ENCODE measurements at places on chromosomes 1 and 21.

GRCh38 chr1:28458237-28459228 lies 47.3 kb upstream of the RCC1 start:
- no peak for DNase-seq

- DNase-seq = no peak
Measured at GRCh38 chr1:32179193-32179442, 357 bp upstream of the TXLNA start.

DNA sequence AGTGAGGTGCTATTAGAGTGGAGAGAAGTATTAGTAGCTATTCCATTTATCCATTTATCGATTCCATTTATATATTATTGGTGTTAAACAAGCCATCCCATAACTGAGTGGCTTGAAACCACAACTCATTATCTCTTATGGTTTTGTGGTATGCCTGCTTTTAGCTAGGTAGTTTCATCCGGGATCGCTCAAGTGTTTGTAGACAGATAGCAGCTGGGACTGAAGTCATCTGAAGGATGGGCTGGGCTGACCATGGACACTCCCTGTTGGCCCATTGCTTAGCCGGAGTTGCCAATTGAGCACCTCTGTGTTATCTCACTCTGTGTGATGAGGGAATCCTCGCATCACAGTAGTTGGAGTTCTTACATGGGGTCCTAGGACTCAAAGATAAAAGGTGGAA lies 622.5 kb downstream of the PLA2G4A start:
- DNase-seq = no peak

DNA sequence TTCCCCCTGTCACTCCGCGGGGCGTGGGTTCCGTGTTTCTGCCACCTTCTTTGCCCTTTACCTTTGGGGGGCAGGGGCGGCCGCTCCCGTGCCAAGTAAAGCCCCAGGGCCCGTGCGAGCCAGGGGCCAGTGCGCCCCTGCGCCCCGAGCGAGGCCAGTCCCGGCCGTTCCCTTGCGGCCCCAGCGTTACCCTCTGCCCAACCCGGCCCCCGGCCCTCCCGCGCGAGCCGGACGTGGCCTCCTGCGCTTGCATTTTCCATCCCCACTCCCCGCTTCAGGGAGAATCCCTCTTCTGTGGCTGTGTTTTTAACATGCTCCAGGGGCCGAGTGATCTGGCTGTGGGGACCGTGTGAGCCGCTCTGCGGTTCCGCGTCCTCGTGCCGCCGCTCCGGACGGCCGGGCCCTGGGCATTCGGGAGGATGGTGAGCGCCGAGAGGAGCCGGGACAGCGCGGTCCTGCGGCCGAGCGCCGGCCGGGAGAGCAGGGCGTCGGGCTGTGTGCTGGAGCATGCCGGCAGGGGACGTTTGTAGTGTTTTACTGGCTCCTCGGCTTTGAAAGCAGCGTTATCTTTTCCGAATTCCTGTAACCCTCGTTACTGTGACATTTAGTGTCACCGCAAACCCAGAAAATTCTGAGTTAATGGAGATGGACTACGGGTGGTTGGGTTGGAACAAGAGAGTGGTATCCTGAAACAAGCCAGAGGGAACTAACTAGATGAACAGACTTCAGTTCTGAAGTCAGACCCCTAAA lies 1.0 kb downstream of the GALNT2 start:
- DNase-seq = no peak

DNA sequence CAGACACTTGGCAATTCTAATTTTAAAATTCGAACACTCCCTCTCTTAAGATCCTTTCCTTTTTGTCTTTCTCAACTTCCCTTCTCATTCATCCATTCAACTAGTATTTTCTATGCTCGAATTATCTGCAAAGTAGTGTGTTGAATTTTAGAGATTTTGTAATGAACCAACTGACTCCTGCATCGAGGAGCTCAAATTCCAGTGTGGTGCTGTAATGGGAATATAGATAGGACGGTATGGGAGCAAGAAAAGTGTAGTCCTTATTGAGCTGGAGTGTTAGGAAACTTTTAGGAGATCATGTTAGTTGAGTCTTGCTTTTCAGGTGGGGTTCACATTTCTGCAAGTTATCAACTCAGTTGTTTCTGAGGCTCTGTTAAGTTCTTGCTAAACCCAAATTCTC lies 897.5 kb downstream of the TTLL7 start:
- no peak for DNase-seq

DNA sequence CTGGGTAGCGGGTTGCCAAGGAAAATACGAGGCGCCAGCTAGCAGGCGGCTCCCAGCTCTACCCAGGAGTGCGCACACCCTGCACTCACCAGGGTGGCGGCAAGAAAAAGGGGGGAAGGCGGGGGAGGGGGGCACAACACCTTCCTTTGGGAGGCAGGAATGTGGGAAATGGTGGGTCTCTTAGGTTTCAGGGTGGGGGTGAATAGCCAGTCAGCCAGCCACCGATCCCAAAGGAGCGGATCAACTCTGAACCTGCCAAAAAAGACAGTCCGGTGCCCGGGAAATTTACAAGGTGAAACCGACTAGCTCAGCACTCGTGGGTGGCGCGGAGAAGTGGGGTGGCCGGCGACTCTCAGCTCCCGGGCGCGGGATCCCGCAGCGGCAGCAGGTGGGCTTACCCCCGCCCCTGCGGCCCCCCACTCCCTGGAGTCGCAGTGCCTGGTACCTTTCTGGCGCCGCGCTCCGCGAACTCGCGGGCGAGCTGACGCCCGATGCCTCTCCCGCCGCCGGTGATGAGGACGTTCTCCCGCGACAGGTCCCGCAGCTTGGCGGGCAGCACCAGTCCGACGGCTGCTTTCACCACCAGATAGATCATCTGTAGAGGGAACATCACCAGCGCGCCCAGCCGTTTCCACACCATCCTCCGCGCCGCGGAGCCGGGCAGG lies 1.2 kb downstream of the DHRS3 start:
- no peak for DNase-seq

DNA sequence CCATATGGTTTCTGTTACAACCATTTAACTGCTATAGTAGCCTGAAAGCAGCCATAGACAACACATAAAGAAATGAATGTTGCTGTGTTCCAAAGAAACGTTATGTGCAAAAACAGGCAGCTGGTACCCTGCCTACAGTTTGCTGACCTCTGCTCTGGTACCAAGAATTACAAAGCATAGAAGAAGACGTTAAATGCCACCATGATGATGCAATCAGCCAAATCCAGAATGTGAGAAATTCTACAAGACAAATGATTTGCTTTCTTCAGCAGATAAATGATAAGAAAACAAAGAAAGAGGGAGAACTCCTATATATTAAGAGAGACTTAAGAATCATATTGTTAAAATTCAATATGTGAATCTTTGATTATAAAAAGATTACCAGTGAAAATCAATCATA lies 97.8 kb upstream of the PDE4B start:
- DNase-seq = no peak

- DNase-seq = no peak
Measured at GRCh38 chr21:34202553-34203372, 129.4 kb downstream of the MRPS6 start.

GRCh38 chr1:60386249-60386648 lies 312.7 kb upstream of the C1orf87 start:
- no peak for DNase-seq

DNA sequence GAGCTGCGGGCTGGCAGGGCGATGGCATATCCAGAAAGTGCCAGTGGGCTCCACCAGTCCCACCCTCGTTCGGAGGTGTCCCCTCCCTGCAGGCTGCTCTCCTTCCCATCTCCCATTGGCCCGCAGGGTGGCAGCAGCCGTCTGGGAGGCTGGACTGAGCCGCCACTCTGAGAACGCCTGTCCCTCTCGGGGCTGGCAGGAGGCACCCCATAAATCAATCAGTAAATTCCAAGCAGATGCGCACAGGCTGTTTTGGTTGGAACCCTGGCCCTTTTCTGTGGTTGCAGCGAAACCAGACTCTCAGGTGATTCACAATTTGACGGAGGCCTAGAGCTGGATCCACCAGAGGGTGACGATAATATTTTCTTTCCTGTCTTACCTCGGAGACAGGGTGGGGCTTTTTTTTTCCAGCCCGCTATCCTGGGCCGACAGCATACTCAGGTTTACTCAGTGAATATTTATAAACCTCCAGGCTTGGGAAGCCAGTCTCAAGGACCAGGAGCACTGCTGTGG lies 99.7 kb downstream of the GLIS1 start:
- DNase-seq = no peak

DNA sequence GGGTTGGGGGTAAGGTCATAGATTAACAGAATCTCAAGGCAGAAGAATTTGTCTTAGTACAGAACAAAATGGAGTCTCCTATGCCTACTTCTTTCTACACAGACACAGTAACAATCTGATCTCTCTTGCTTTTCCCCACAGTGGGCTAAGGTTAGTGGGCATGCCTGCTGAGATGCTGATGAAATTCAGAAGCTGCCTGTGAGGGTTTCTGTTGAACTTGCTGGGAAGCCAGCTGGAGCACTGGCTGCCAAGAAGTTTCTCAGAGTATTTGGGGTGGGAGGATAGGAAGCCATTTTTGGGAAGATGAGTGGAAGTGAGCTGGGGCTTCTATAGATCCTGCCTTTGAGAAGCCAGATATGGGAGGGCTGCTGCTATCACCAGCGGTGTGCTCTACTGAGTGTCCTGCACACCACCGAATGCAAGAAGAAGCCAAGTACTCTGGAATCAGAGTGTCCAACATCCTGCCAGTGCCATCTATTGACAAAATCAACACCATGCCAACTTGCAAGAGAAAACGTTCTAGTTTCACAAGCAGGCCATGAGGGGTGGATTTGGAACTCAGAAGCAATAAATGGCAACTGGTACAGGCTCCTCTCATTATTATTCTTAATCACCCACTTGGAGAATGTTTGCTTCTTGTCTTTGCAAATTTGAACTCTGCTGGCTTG lies 102.7 kb downstream of the PTPRU start:
- no peak for DNase-seq

- DNase-seq = no peak
Measured at GRCh38 chr21:38680401-38680800, 125.3 kb upstream of the ETS2 start.

DNA sequence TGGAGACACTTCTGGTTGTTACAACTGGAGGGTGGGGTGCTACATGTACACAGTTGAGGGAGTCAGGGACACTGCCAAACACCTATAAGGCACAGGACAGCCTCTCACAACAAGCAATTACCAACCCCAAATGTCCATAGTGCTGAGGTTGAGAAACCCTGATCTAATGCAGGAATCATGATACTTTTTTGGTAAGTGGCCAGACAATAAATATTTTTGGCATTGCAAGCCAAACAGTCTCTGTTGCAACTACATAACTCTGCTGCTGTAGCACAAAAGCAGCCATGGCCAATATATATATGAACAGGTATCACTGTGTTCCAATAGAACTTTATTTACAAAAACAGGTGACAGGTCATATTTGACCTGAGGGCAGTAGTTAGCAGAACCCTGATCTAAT lies 177.5 kb downstream of the ASTN1 start:
- DNase-seq = no peak

GRCh38 chr1:30855686-30856259 lies 52.8 kb downstream of the SDC3 start:
- no peak for DNase-seq

DNA sequence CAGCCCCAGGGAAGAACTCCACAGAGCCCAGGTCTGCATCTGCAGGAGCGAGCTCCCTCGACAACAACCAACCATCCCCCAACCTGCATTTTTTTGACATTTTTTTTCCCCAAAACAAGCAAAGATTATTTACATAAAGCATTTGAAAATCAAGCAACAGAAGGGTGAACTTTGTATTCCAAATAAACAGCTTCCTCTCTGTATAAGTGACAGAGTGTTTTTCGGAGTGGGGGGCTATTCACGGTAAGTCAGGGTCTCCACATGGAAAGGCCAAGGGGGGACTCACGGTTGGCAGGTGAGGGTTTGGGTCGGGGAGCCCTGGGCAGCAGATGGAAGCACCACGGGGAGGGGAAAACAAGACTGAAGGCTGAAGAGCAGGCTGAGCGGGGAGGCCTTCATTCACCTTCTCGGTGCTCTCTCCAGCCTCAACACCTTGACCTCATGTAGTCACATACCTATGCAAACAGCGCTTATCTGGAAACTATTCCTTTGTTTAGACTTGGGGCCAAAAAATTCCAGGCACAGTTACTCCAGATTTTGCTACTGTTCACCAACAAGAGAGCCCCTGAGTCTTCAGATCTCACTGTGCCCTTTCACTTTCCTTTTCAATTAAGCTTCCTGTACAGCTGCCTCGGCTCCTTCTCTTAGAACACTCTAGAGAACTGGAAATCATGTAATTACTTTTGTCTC lies 27.6 kb downstream of the C2CD2 start:
- DNase-seq = no peak

DNA sequence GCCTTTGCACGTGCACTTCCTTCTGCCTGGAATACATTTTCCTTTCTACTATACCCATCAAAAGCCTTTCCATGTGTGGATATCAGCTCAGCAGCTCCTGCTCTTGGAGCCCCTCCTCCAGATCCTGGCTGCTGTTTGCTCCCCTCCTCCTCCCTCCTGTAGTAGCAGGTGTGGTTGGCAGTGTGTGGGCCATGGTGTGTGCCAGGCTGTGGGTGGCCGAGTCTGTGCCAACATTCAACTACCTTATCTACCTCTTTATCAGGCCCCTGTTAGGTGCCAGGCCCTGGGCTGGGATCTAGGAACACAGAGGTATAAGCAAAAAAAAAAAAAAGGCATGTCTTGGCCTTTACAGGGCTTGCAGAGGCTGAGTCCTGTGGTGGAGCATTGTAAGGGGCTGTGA lies 180.6 kb upstream of the JUN start:
- DNase-seq = peak; percentile 23

- DNase-seq = no peak
Measured at GRCh38 chr1:39696448-39696847, 5.2 kb upstream of the HPCAL4 start.

GRCh38 chr1:177589166-177589565 lies 380.7 kb downstream of the SEC16B start:
- DNase-seq = peak; percentile 5

DNA sequence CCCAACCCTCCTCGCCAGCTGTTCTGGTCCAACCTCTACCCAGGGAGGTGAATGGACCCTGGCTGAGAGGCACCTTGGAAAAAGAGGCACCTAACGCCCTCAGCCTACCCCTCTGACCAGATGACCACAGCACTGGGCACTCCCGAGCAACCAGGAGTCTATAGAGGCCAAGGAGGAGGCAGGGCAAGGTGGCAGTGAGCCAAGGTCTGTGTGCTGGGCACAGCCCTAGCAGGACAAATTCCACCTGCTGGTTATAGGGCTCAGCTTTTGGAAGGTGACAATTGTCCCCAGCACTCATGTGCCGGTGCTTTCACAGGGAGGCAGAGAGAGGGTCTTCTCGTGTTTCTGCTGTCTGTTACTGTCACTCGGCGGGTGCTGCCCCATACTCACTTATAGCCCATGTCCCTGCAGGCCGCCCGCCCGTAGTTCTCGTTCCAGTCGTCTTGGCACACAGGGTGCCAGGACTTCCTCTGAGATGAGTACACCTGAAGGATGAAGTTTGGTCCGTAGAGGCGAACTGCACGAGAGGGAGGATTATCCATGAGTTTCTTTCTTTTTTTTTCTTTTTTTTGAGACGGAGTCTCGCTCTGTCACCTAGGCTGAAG lies 27.8 kb downstream of the TMPRSS2 start:
- DNase-seq = no peak

DNA sequence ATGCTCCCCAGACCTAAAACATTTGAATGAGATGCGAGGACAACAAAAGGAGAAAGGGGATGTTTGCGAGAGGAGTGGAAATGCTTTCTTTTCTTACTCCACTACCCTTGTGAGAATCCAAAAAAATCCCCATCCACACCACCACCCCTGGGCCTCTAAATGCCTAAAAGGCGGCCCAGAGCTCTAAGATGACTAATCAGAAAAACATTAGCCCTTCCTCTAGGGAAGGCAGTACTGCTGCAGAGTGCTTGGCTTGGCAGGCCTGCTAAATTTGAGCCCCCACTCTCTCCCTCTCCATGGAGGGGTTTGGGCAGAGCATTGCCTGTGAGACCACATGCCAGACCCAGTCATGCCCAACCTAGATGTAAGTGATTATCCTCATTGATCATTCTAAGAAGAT lies 347.9 kb downstream of the USH2A start:
- DNase-seq = no peak

Measured in NCI-H774 (cell line).